ENCODE measurements at places on chromosomes 7 and 10.

GRCh38 chr7:123653162-123653561, 2.5 kb upstream of the LMOD2 start:
- DNase-seq: no peak
- no peaks in the 10 kb centered on the region for H3K27me3 ChIP-seq
- no peak overlapping the region for H3K27ac ChIP-seq
- H3K4me3 ChIP-seq: no peak overlapping the region

DNA sequence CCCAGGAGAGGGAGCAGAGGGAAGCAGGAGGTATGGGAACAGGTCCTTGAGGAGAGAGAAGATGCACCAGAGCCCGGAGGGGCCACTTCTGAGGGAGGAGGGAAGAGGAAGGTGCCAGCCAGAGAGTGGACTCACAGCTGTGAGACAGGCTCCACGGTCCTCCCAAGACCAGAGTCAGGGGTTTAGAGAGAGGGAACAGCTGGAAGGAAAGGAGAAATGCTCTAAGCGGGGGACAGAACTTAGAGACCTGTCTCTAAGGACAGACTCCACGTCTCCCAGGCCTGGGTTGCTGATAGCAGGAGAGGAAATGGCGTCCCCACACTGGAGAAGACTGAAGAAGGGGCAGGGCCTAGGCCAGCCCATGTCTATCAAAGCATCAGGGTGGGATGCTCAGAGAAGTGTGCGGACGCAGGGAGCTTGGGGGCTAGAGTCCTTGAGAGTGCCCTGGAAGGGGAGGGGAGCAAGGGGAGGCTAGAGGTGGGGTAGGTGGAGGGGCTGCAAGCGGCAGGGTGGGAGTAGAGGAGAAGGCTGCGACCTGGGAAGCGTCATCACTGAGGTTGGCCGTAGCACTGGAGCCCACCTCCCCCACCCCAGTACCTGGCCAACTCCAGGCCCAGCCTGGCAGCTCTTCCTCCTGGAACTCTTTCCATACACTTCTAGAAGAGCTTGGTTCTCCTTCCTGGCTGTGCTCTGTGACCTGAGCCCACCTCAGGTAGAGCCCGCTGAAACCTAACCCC, 25.6 kb upstream of the GRID1 start:
- DNase-seq: no peak
- H3K4me3 ChIP-seq: no peak overlapping the region

DNA sequence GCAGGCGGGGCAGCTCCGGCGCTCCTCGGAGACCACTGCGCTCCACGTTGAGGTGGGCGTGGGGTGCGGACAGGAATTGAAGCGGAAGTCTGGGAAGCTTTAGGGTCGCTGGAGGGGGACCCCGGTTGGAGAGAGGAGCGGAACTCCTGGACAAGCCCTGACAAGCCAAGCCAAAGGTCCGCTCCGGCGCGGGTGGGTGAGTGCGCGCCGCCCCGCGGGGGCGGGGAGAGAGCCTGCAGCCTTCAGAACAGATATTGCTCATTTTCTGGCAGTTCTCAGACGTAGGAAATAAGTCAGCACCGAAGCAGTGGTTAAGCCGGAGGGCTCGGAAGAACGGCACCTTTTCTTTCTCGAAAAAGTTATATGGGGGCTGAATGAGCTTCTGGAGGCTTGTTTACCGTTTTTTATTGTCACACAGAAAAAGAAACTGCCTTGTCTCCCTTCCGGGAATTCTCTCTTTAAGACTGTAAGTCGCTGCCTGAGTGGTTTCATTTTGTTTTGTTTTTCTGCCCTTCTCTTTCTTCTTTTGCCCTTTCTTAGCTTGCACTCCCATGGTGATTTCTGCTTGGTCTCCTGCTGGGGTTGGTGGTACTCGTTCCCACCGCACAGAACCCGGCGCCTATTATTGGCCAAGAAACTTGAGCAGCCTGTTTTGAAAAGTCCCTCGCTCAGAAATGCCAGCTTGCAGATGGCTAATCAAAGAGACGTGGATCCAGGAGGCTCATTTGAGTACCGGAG, 732 bp downstream of the FAS start:
- DNase-seq: peak; percentile 61
- H3K4me3 ChIP-seq: peak overlapping the region; percentile 78
- H3K27me3 ChIP-seq: peaks cover 9% of the 10 kb centered on the region
- H3K27ac ChIP-seq: peak overlapping the region; percentile 67

- no peaks in the 10 kb centered on the region for H3K27me3 ChIP-seq
- DNase-seq: no peak
- no peak overlapping the region for H3K27ac ChIP-seq
- H3K4me3 ChIP-seq: no peak overlapping the region
Measured at GRCh38 chr10:112262546-112262945, 20.7 kb upstream of the TECTB start.
